Vagina (tissue), 2 donors: ENCODE measurements at places on chromosomes 7 and 10.

DNA sequence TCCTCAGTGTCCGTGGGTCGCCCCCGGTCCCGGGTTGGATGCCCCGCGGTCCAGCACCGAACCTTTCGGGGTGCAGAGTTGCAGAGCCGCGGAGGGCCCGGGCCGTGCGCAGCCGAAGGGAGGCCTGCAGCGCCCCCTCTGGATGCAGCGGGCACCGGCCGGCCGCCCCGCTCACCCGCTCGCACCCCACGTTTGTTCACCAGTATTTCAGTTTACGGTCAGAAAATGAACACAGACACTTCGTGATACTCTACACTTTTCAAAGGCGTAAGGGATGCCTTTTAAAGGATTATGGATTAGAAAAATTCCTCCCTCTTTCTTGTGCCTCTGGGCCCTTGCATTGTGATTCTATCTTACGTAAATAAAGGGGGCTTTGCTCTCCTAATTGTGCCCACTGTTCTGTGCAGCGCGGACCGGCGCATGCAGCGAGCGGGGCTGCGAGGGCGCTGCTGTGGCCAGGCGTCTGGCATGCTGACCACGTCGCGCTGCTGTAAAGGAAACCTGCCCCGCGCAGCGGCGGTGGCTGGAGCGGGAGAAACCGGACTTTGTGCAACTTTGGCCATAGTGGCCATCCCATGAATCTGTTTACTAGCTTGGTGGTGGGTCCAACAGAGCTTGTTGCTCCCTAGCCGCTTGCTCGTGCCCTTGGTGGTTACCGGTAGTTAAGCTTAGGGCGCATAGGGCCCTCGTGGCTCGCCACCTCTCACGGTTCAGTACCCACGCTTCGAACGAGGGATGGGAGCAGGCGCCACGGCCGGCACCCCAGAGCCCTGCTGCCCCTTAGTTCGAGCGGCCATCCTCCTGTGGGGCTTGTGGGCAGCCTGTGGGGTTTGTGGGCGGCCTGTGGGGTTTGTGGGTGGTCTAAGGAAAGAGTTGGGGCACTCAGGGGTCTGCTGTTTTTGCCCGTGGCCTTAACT is 739 bp upstream of the MEST start:
- no peaks in the 10 kb centered on the region for H3K36me3 ChIP-seq
- peaks cover 31% of the 10 kb centered on the region for H3K4me1 ChIP-seq
- H3K27me3 ChIP-seq = no peaks in the 10 kb centered on the region
- H3K27ac ChIP-seq = no peak overlapping the region
- DNase-seq = no peak

GRCh38 chr10:127525686-127526085 is 23.4 kb upstream of the NPS start:
- no peak overlapping the region for H3K4me3 ChIP-seq
- H3K36me3 ChIP-seq = no peaks in the 10 kb centered on the region
- DNase-seq = no peak
- no peaks in the 10 kb centered on the region for H3K4me1 ChIP-seq
- H3K27ac ChIP-seq = no peak overlapping the region

GRCh38 chr10:75678527-75678926 is 247.1 kb downstream of the LRMDA start:
- peaks cover 11% of the 10 kb centered on the region for H3K4me1 ChIP-seq
- no peaks in the 10 kb centered on the region for H3K27me3 ChIP-seq
- H3K36me3 ChIP-seq = no peaks in the 10 kb centered on the region
- no peak overlapping the region for H3K27ac ChIP-seq
- H3K4me3 ChIP-seq = no peak overlapping the region
- DNase-seq = no peak

DNA sequence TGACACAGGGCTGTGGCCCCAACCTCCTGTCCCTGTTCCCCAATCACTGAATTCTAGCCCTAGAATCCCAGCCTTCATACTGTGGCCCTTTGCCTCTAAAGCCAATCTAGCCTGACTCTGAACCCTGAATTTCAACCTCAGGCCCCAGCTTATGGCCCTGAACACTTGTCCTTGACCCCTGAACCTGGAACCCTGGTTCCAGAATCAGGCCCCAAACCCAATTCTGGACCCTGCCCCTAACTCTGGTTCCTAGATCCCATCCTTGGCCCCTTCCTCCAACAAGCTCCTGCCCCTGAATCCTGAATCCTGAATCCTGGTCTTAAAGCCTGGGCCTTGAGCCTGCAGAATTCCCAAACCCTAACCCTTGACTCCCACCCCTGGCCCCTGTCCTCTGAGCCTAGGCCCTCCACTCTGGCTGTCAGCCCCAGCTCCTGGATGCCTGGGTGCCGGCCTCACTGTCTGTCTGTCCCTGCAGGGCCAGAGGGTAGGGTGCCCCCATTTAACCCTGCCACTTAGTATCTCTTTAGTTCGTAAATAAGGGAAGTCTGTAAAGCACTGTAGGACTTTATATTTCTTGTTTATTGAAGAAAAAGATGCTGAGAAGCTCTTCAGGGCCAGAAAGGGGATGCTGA is 1.3 kb downstream of the INPP5A start:
- peaks cover 65% of the 10 kb centered on the region for H3K4me1 ChIP-seq
- no peak for DNase-seq
- peak overlapping the region; percentile 85 for H3K27ac ChIP-seq
- H3K36me3 ChIP-seq = no peaks in the 10 kb centered on the region

GRCh38 chr7:2616387-2617324 is 15.1 kb upstream of the TTYH3 start:
- no peak overlapping the region for H3K27ac ChIP-seq
- H3K4me1 ChIP-seq = peaks cover 36% of the 10 kb centered on the region
- no peak overlapping the region for H3K4me3 ChIP-seq
- H3K36me3 ChIP-seq = no peaks in the 10 kb centered on the region
- H3K27me3 ChIP-seq = no peaks in the 10 kb centered on the region
- DNase-seq = no peak

- H3K36me3 ChIP-seq = peaks cover 20% of the 10 kb centered on the region
- DNase-seq = no peak
- H3K27me3 ChIP-seq = no peaks in the 10 kb centered on the region
These were observed 132.1 kb upstream of the BTBD16 start for GRCh38 chr10:122138831-122139625.

DNA sequence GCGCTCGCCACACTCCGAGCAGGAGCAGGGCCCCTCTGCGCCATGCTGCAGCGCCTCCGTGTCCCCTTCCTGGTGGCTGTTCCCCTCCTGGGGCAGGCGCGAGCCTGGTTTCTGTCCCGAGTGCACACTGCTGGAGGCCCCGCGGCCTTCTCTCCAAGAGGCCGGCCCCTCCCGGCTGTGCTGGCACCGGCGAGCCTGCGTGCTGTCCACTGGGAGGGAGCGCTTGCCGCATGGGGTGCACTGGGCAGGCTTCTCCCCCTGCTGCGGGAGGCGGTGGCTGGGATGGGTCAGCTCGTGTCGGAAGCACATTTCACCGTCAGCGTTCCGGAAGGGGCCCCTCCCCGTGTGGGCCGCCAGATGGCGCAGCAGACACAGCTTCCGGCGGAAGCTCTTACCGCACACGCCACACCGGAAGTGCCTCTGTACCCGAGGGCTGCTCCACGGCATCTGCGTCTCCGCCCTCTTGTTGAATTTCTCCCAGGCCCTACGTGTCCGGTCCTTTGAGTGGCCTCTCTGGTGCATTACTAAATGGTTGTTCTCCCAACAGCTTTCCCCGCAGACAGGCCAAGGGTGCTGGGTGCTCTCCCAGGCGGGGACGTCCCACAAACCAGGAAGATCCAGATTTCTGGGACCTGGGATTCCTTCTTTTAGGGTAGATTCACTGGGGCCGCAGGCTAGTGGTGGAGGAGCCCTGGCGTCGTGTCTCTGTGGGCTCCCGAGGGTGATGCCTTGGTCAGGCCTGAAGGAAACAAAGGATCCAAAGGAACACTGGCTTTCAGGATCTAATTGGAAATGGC is 18.7 kb downstream of the ZNF786 start:
- no peaks in the 10 kb centered on the region for H3K27me3 ChIP-seq
- H3K4me3 ChIP-seq = no peak overlapping the region
- peaks cover 33% of the 10 kb centered on the region for H3K36me3 ChIP-seq
- H3K4me1 ChIP-seq = no peaks in the 10 kb centered on the region

DNA sequence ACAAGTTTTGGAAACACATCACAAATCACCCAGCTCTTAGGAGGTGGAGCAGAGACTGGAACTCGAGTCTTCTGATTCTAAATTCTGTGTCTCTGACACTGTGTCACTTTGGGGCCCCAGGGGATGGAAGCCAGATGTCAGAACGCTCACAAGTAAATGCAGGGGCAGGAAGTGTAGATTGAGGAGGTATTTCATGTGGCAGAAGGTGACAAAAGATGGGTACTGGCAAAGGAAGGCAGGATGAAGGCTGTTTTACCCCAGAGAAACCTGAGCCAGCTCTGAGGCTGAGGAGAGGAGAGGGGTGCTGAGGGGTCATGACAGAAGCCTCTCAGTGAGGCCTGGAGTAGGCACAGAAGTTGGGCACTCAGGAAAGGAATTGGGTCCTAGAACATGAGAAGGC is 6.0 kb upstream of the PURB start:
- no peaks in the 10 kb centered on the region for H3K27me3 ChIP-seq
- no peak for DNase-seq

GRCh38 chr7:66413379-66414114 is 208.4 kb downstream of the TPST1 start:
- no peaks in the 10 kb centered on the region for H3K27me3 ChIP-seq
- peak overlapping the region; percentile 43 for H3K4me3 ChIP-seq
- no peak overlapping the region for H3K27ac ChIP-seq
- no peak for DNase-seq
- peaks cover 6% of the 10 kb centered on the region for H3K36me3 ChIP-seq

DNA sequence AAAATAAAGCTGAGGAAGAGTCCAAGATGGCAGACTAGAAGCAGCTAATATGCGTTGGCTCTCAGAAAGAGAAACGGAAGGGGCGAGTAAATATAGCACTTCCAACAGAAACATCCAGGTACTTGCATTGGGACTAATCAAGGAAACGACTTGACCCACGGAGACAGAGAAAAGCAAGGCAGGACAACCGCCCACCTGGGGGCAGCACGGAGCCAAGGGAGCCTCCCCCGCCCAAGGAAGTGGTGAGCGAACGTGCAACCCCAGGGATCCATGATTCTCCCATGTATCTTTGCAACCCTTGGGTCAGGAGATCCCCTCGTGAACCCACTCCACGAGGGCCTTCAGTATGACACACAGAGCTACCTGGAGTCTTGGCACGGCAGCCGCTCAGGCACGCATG is 45.4 kb upstream of the GRM3 start:
- no peaks in the 10 kb centered on the region for H3K36me3 ChIP-seq
- no peak overlapping the region for H3K27ac ChIP-seq
- no peaks in the 10 kb centered on the region for H3K27me3 ChIP-seq
- H3K4me1 ChIP-seq = no peaks in the 10 kb centered on the region

- H3K4me1 ChIP-seq = no peaks in the 10 kb centered on the region
- no peaks in the 10 kb centered on the region for H3K27me3 ChIP-seq
- no peak overlapping the region for H3K27ac ChIP-seq
- H3K36me3 ChIP-seq = no peaks in the 10 kb centered on the region
These were observed 74.5 kb downstream of the ZNF22 start for GRCh38 chr10:45075216-45075615.

DNA sequence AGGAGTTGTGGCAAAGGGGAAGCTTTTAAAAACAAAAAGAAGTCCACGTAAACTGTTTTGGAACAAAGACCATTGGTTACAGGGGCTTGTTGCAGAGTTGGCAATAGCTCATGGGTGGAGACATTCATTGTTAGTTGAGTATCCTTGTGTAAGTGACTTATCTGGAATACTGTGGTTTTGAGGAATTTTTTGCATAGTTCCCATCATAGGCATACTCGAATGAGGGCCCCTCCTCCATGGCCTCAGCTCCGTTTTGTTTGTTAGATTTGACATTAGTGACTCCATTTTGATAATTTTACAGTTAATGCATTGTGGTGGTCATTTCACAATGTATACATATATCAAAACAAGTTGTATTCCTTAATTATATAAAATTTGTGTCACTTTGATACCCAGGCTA is 12.8 kb upstream of the SMKR1 start:
- H3K4me3 ChIP-seq = no peak overlapping the region
- no peaks in the 10 kb centered on the region for H3K36me3 ChIP-seq
- no peak overlapping the region for H3K27ac ChIP-seq
- no peaks in the 10 kb centered on the region for H3K27me3 ChIP-seq
- no peak for DNase-seq

- no peaks in the 10 kb centered on the region for H3K27me3 ChIP-seq
- H3K4me1 ChIP-seq = no peaks in the 10 kb centered on the region
- H3K27ac ChIP-seq = no peak overlapping the region
- DNase-seq = no peak
- no peaks in the 10 kb centered on the region for H3K36me3 ChIP-seq
- no peak overlapping the region for H3K4me3 ChIP-seq
These were observed 95.7 kb upstream of the ARMC3 start for GRCh38 chr10:22832066-22832602.

- H3K27me3 ChIP-seq = no peaks in the 10 kb centered on the region
- H3K4me1 ChIP-seq = no peaks in the 10 kb centered on the region
- H3K36me3 ChIP-seq = no peaks in the 10 kb centered on the region
- no peak overlapping the region for H3K27ac ChIP-seq
- no peak overlapping the region for H3K4me3 ChIP-seq
- DNase-seq = no peak
These were observed 34.7 kb downstream of the MET start for GRCh38 chr7:116706668-116707126.

DNA sequence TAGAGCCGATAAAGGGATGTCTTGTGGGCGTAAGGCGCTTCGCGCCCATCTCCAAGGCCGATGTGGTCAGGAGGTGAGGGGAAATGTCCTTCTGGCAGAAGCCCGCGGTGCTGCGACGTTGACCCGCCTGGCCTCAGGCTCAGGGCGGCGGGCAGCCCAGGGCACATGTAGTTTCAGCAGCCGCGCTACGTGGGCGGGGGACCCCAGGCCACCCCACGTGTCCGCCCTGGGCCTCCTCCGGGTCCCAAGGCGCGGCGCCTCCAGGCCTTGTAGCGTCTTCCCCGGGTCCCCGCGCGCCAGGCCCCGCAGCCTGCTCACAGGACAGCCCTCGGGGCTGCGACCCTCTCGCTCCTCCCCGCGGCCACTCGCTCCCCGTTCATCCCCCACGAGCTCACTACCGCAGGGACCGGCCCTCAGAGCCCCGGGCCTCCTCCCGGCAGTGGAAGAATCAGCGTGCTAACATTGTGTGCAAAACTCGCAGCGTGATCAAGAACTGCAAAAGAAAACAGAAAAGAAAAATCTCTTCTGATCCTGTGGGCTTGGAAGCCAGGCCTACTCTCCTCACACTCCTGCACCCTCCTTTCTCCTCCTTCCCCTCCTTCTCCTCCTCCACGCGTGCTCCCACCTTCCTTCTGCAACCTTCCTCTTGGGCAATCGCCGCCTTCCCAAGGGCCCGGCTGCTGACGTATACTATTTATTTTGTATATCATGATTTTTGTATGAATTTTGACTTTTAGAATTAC is 4.4 kb upstream of the TBX20 start:
- DNase-seq = no peak
- no peaks in the 10 kb centered on the region for H3K36me3 ChIP-seq
- H3K27ac ChIP-seq = no peak overlapping the region
- no peak overlapping the region for H3K4me3 ChIP-seq

GRCh38 chr7:121016966-121017365 is 28.5 kb downstream of the CPED1 start:
- peak overlapping the region; percentile 24 for H3K27ac ChIP-seq
- no peaks in the 10 kb centered on the region for H3K36me3 ChIP-seq
- H3K4me1 ChIP-seq = peaks cover 35% of the 10 kb centered on the region
- no peak overlapping the region for H3K4me3 ChIP-seq
